ENCODE measurements at places on chromosomes 16 and 17.
A peak's percentile ranks its signal among the peaks of the same experiment; 100 is the strongest.

DNA sequence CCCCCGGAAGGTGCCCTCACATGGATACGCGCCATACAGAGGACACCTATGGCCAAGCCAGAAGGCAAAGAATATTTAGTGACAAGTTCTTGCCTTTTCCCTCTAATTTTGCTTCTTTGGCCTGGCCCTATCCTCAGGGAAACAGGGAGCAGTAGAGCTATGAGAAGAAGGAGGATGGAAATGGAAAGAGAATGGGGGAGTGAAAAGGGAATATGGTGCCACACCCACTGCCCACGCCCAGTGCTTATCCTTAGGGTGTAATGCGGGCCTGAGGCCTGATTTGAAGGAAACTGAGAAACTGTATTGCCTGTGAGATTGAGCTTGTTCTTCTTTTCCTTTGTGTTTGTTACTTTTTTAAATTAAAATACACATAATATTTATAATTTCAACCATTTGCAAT lies 255.1 kb downstream of the HS3ST3A1 start:
- ATAC-seq: no peak

GRCh38 chr16:50202926-50203624 lies 50.0 kb downstream of the TENT4B start:
- ATAC-seq: no peak

- no peak for ATAC-seq
These were observed 150.3 kb downstream of the IRX3 start for GRCh38 chr16:54136276-54136625.

DNA sequence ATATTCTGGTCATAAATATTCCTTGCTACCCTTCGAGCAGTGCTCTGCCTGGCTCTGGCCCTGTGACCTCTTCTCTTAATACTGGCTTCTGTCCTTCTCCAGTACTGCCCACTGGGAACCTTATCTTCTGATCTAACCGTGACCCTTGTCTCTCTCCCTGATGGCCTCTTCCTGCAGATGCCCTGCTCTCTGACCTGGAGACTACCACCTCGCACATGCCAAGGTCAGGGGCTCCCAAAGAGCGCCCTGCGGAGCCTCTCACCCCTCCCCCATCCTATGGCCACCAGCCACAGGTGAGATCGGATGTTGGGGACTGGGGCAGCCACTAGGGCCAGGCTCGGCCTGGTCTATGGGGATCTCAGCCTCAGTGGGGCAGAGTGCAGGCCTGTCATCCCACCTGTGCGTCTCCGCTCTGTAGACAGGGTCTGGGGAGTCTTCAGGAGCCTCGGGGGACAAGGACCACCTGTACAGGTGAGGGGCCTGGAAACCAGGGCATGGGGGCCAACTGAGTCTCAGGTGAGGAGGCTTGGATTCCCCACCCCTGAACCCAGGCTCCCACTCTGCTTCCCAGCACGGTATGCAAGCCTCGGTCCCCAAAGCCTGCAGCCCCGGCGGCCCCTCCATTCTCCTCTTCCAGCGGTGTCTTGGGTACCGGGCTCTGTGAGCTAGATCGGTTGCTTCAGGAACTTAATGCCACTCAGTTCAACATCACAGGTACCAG lies 1.5 kb downstream of the TGFB1I1 start:
- no peak for ATAC-seq

DNA sequence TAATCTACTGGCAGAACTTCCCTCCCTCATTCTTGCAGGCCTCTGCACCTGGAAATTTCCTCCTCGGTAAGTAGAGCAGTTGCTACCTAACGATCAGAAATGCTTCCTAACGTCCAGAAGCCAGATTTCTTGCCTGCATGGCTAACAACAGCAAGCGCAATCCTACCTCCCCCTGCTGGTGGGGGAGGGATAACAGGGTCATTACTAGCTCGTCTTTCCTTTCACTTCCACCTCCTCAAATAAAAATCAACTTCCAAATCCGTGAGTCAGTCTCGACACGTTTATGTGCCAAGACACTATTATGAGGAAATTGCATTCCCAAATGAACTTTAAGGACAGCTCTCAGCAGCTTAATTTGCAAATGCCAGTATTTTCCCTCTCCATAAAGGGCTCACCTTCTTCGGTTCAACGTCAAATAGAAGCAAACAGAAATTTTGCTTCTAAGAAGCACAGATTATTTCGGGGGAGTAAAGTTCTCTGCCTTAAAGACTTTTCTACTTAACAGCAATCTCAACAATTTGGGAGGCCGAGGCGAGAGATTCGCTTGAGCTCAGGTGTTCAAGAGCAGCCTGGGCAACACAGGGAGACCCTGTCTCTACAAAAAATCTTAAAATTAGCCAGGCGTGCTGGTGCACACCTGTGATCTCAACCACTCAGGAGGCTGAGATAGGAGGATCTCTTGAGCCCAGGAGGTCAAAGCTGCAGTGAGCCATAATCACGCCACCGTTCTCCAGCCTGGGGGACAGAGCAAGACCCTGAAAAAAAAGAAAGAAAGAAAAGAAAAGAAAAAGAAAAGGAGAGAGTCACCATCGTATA lies 188.6 kb upstream of the PSMD7 start:
- no peak for ATAC-seq

- ATAC-seq: no peak
These were observed 7.7 kb downstream of the GINS3 start for GRCh38 chr16:58399718-58400633.

DNA sequence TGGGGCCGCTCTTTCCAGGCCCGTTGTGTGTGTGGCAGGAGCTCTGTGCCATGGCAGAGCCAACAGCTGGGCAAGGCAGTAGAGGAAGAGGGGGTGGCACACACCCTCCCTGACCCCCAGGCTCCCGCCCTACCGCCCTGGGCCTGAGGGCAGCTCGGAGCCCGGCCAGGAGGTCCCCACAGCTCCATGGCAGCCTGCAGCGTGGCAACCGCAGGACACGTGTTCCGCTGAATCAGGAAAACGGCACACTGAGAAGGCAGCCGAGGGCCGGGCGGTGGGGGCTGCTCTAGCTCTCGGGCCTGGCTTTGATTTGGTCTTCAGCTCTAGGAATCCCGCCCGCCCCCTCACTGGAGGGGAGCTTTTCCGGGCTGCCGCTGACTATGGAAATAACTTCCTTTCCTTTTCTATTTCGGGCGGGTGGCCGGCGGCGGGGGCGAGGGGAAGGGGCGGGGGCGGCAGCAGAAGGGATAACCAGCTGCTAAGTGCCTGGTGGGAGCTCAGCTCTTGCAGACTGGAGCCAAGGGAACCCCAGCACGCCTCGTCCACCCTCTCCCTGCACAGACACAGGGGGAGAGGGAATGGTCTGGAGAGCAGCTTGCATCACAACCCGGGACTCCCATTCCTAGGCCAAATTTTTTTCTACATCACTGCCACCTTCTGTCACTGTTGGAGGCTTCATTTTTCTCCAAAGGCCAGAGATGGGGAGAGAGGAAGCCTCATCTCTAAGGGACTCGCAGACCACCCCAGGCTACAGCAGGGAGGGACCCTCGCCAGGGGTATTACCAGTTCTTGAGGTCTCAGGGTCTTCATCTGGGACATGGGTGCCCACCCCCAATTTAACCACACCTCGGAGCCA lies 24.8 kb upstream of the MRPS23 start:
- ATAC-seq: peak; percentile 22

DNA sequence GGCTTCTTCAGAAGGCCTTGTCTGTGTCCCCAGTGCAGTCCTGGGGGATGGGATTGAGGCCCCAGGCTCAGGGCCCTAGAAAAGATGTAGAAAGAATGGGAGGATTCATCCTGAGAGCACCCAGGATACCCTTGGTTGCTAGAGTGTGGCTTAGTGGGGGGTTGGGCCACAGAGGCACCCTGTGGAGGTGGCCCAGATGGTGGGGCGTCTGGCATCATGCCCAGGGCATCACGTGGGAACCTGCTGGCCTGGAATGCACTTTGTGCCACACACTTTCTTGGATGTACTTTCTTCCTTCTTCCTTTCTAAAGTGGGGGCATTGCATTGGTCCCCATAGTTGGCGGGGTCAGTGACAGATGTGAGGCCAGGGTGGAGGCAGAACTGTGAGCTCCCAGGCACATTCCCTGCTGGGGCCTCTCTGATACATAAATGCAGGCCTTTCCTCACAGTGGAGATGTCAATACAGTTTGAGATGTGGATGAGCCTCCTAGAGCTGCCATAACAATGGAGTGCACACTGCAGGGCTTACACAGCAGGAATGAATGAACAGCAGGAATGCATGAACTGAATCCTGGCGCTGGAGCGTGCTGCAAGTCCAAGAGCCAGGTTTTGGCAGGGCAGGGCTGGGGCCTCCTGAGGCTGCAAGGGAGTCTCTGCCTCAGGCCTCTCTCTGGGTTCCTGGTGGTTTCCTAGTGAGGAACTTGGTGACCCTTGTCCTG lies 43.3 kb downstream of the MGAT5B start:
- ATAC-seq: no peak

- no peak for ATAC-seq
These were observed 45.9 kb upstream of the HS3ST3A1 start for GRCh38 chr17:13647543-13648021.

DNA sequence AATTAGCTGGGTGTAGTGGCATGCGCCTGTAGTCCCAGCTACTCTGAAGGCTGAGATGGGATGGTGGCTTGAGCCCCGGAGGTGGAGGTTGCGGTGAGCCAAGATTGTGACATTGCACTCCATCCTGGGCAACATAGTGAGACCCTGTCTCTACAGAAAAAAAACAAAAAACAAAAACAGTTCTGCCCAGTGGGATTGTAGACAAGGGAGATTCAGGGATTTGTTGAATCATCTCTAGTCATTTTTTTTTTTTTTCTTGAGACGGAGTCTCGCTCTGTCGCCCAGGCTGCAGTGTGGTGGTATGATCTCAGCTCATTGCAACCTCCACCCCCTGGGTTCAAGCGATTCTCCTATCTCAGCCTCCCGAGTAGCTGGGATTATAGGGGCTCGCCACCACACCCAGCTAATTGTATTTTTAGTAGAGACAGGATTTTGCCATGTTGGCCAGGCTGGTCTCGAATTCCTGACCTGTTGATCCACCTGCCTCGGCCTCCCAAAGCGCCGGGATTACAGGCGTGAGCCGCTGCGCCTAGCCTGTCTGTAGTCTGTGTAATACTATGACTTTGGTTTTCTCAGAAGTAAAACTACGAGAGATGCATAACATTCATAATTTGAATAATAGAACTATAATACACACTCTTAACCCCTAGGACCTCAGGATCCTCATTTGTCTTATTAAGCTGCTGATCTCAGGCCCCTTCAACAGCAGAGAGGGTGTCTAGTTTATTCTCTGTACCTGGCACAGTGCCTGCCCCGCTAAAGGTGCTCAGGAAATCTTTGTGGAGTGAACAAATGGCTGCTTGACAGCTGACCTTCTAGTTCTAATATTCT lies 1.4 kb downstream of the TEN1 start:
- ATAC-seq: no peak

DNA sequence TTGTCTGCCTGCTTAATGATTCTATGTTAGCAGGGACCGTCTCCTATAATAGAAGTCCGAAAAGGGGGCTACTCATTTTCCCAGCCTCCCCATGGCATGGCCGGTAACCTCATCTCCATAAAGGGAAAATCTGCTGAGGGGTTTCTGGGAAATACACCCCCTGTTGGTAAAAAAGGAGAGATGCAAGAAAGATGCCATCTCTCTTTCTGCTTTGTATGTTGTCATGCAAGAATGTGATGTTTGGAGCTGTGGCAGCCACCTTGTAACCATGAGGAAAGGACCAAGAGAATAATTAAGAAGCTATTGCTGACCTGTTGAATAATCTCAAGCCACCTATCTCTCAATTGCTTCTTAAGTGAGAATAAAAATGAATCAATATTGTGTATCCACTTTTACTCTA lies 94.8 kb upstream of the XYLT1 start:
- ATAC-seq: no peak

GRCh38 chr16:87186446-87186845 lies 130.7 kb downstream of the C16orf95 start:
- ATAC-seq: no peak

DNA sequence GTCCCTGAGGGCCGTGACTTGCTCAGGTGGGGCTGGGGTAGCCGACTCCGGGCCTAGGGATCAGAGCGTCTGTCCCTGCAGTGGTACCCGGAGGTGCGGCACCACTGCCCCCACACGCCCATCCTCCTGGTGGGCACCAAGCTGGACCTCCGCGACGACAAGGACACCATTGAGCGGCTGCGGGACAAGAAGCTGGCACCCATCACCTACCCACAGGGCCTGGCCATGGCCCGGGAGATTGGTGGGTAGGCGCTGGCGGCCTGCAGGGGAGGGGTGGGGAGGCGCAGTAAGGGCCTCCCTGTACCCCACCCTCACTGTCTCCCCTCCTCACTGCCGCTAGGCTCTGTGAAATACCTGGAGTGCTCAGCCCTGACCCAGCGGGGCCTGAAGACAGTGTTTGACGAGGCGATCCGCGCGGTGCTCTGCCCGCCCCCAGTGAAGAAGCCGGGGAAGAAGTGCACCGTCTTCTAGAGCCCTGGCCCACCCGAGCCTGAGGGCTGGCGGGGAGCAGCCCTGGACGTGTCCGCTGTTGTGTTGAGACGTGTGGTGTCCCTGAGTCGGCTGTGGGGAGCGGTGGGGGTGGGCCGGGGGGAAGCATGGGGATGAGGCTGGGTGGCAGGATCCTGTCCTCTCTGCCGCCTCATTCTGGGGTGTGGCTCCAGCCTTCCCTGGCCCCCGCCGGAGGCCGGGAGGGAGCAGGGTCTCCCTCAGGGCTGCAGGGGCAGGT lies 2.0 kb downstream of the RAC3 start:
- no peak for ATAC-seq
